ENCODE measurements at places on chromosomes 4 and X.

- DNase-seq, result peak; percentile 49
Measured at GRCh38 chr4:56804551-56804950, 16.9 kb downstream of the SPINK2 start.

GRCh38 chr4:65538571-65538970 lies 131.7 kb downstream of the EPHA5 start:
- DNase-seq, result peak; percentile 47

DNA sequence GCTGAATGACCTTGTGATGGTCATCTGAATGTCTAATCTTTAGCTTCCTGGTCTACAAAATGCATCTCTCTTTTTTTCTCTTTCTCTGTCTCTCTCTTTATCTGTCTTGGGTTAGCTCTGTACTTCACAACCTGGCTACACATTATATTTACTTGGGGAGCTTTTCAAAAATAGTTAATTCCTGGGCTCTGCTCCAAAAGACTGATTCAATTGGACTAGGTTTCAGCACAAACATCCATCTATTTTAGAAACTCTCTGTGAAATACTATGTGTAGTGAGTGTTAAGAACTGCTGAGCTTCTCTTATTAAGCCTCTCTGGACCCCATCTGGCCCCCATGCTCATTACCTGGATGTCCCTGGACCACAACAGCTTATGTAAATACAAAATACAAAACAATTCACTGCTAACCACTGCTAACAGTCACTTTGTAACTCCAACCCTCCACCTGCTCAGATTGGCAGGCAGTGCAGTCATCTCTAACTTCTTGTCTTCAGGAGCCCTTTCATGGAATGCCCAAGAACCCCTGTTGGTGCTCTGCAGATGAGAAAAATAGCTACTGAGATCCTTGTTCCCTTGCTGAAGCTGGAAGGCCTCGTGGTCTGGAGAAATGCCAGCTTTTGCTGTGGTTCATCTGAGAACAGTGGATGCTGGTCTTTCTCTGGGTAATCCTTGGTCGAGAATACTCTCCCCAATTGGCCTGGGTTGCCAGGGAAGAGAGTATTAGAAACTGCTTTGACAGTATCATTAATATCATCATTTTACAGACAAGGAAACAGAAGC lies 14.8 kb upstream of the BOD1L1 start:
- DNase-seq, result peak; percentile 40

GRCh38 chr4:61336488-61336887 lies 136.4 kb downstream of the ADGRL3 start:
- DNase-seq, result no peak

GRCh38 chrX:85922821-85923220 lies 124.5 kb downstream of the CHM start:
- DNase-seq, result peak; percentile 49
